Fibroblast of villous mesenchyme (primary cell): ENCODE measurements at places on chromosomes 12 and 14. TPM values are rescaled to one million over a fixed set of nuclear protein-coding genes. Genes with fewer than 3 reads are reported as not detected.

RSRC2 gene
- total RNA-seq: 34.5 and 41.9 TPM in 2 replicates

GRCh38 chr12:34390171-34390841, 368.0 kb downstream of the ALG10 start:
- no peak for DNase-seq

HCAR1 gene
- 0.43 and 0.97 TPM in 2 replicates for total RNA-seq

- no peak for DNase-seq
These were observed 189.5 kb downstream of the TTC8 start for GRCh38 chr14:89013698-89014568.

DNA sequence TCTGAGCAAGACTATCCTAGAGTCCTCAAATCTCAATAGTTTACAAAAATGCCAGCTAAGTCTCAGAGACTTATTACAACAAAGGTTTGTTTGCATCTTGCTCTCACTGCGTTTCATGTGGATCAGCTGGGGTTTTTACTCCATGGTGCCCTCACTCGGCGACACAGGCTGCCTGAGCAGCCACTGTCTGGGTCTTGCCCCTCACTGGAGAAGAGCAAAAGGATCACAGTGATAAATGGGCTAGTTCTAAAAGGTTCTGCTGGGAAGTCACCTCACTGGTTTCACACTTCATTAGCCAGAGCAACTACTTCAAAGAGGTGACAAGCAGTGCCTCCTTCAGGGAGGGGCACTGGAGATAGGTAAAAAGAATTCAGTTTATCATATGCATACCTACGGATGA, 392.0 kb downstream of the RPL10L start:
- no peak for DNase-seq

SLC8B1 gene
- total RNA-seq: 12.9 and 22.9 TPM in 2 replicates

DNA sequence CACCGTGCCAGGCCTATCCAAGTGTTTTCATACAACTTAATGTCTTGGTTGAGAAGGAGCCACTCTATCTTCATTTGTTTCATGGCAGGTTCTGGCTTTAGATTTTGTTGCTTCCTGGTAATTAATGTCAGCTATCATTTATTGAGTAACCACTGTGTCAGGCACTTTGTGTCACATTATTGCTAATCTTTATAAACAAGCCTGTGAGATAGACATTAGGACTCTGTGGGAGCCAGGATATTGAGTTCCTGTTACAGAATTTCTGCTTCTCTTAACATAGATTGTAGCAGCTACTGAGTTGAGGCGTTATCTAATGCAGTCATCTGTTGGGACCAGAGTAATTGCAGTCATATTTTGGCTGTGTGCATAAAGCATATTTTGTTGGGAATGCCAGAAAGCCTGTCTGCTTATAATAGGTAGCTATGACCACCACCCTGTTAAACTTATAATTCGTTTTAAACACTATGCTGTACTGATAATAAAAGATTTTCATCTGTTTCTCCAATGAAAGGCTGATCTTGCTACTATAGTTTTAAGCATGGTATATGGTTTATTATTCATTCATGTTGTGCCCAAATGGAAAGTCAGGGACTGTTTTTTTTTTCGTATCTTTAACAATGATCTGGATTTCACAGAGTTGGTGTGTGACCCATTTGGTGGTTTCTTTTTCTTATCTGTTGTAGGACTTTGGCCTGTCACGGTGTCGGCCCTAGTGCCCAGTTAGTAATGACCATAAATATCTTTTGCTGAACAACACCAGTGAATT, 432.6 kb downstream of the PCNX1 start:
- DNase-seq: no peak

GRCh38 chr14:101563654-101564443, 2.6 kb downstream of the DIO3 start:
- no peak for DNase-seq

DNA sequence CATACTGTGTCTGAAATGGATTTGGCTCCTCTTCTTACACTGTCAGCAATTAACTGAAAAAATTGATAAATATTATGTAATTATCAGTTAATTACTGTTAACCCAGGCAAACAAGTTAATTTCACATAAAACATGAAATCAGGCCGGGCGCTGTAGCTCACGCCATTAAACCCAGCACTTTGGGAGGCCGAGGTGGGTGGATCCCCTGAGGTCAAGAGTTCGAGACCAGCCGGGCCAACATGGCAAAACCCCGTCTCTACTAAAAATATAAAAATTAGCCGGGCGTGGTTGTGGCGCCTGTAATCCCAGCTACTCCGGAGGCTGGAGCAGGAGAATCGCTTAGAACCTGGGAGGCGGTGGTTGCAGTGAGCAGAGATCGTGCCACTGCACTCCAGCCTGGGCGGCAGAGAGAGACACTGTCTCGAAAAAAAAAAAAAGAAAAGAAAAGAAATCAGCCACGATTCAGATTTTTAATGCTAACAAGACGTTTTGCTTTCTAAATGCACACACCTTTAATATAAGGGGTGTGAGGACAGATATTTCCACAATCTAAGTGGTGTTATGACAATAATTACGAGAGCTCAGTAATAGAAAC, 473 bp upstream of the TMEM19 start:
- no peak for DNase-seq

TMEM52B gene
- 3.5 and 17.7 TPM in 2 replicates for total RNA-seq

DNA sequence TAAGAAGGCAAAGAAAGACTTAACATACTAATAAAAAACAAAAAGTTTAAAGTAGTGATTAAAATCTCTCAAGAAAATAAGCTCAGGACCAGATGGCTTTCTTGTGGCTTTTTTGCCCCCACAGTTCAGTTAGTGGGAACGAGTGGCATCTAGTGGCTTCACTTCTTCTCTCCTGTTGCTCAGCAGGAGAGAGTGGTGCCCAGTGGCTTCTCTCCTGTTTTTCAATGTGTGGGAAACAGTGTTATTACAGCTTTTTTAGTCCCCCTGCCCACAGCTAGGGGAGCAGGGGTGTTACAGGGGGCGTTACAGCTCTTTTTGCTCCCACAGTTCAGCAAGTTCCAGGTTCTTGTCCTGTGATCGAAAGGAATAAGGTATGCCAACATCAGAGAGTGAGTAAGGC, 135.2 kb downstream of the RERGL start:
- no peak for DNase-seq

- peak; percentile 95 for DNase-seq
These were observed 83.7 kb downstream of the TNFAIP2 start for GRCh38 chr14:103206836-103207387.

DNA sequence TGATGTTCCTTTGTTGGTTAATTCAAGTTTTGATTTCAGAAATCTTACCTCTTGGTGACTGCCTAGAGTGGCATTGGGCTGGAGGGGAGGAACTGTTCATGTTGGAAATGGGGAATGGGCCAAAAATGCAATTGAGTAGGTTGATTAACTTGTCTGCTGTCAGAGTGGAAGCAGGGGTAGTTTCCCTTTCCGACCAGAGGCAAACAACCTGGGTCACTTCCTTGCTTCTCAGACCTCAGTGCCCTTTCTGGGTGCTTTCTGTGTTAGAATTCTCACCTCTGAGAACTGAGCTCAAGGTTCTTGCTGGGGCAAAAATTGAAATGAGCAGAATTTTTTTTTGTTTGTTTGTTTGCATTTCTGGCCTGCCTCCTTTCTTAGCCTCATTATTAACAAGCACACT, 2.3 kb upstream of the M6PR start:
- DNase-seq: no peak

- no peak for DNase-seq
These were observed 38.7 kb downstream of the STK38L start for GRCh38 chr12:27282754-27283153.

GRCh38 chr12:27952510-27952909, 20.0 kb downstream of the PTHLH start:
- no peak for DNase-seq

DNA sequence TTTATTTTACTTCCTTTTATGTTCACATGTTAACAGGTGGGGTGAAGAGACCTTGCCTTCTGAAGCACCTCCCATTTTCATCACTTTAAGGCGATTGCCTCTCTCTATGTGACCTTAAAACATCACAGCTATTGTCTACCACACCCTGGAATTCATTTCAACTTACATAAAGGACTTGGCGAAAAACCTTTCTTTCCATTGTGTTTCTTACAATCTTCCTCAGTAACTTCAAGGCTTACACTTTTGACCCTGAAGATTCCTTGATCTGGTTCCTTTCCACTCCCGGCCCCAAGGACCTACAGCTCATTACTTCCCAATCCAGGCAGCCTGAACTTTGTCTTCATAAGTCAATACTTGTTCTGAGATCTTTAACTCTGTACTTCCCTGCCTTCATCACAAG, 443.3 kb downstream of the ADAMTS20 start:
- no peak for DNase-seq

TAS2R46 gene
- 4.2 and 4.3 TPM in 2 replicates for total RNA-seq

GRCh38 chr14:30252151-30252550, 306.8 kb upstream of the G2E3 start:
- DNase-seq: no peak

- peak; percentile 82 for DNase-seq
These were observed 3.4 kb downstream of the GPR84 start for GRCh38 chr12:54360717-54361456.

DNA sequence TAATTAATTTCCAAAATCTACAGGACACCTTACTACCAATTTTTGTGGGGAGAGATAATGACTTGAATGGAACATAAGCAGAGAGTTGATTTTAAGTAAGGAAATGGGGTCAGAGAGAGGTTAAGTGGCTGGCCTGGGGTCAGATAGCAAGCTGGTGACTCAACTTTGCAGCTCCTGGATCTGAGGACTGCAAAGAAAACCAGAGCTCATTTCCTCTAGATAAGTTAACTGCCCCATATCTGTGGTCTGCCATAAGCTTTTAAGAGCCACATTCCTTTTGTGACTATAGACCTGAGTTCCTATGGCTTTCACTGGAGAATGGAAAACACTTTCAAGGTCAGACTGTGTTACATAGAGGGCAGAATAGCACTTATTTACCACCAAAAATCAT, 201.2 kb upstream of the PRICKLE1 start:
- DNase-seq: peak; percentile 88
